MV-4-11 (cell line): ENCODE measurements at places on chromosomes 12 and 14.

DNA sequence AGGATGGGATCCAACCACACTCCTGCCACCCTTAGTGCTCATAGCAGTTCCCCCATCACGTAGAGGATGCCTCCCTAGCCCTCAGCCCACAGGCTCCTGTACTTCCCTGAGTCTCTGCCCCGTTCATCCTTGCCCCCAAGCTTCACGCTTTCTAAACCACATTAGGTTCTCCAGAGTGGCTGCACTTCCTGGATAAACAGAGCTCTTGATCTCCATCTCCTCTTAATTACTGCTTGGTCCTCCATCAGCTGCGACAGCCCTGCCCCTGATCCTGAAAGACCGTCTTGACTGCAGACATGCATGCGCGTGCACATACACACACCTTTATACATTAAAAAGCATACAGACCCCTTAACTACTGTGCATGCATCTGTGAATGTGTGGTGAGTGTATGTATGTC, 530.0 kb downstream of the BCL11B start:
- no peak for DNase-seq

DNA sequence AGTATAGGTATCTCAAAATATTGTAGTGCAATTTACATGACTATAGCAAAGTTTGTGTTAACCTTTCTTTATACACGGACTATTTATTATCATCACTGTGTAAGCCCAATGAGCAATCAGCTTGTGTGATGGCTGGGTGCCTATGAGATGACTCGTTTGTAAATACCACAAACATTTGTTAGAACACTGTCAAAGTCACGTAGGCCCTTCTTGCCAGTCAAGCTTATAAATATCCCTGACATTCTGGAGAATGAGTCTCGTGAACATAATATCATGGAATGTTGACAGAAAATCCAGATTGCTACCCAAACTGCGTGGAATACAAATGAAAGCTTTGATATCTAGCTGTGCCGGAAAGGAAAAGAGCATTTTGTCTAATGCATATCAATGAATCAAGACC, 648.3 kb upstream of the MDGA2 start:
- DNase-seq, result no peak

GRCh38 chr14:99191395-99192027, 80.5 kb downstream of the BCL11B start:
- DNase-seq, result no peak

DNA sequence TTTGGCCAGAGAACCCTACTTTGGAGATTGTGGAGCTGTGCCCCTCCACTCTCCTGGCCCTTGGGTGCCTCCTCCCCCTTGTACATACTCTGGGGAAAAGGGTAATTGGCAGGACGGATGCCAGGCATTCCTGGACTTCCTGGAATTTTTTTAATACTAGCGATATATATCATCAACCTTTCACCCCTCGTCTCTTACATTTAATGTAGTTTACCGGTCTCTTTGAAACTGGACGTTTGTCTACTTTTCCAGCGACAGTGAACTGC, 767 bp upstream of the CRY1 start:
- no peak for DNase-seq

DNA sequence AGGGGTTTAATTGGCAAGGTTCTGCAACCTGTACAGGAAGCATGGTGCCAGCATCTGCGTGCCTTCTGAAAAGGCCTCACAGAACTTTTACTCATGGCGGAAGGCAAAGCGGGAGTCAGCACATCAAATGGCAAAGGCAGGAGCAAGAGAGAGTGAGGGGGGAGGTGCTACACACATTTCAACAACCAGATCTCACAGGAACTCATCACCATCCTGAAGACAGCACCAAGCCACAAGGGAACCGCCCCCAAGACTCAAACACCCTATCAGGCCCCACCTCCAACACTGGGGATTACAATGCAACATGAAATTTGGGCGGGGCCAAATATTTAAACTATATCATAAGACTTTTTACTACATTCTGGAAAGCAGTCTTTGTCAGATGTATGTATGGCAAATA, 38.0 kb upstream of the FKBP4 start:
- DNase-seq, result no peak

- no peak for DNase-seq
These were observed 2.7 kb upstream of the SIVA1 start for GRCh38 chr14:104750056-104750752.

DNA sequence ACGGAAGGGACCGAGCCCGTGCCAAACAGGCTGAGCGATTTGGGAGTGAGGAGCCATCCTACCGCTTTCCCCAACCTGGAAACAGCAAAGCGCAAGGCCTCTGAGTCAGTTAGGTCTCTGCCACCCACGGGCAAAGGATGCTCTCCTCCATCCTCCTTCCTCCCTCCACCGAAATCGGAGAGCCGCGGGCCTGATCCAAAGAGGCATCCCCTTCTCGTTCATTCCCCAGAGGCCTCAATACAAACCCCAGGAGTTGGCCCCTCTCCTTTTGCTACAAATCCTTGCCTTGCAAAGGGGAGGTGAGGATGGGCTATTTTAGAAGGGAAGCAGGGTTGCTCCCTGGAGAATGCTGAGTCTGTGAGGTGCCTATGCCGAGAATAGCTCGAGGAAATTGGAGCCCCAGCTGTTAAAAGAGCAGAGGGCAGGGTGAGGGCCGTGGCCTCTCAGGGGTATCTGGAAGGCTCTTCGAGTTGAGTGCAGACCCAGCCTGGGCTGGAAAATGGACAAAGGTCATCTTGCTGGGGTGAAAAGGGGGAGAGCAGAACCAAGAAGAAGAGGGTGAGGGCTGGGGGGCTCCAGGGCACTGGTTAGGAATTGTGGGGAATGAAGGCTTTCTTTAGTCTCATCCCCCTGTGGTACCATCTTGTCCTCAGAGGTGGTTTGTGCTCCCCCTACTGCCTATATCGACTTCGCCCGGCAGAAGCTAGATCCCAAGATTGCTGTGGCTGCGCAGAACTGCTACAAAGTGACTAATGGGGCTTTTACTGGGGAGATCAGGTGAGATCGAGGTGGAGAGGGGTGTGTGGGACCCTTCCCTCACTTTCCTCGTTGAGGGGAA, 1.1 kb downstream of the TPI1 start:
- no peak for DNase-seq

DNA sequence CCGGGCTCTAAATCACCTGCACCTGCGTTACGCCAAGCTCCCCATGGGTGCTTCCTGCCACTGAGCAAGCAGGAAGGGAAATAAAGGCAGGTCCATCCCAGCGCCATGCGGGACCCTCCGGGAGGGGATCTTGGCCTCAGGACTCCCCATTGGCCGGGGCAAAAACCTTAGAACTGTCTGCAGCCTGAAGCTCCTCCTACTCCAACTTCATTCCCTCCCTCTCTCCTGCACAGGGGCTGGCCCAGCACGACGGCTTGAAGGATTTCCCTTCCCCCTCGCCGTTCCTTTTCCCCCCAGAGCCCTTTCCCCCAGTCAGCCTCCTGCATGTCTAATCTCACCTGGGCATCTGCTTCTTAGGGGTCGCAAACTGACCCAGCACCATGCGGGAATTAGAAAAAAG, 137.2 kb upstream of the NCOR2 start:
- DNase-seq, result no peak

DNA sequence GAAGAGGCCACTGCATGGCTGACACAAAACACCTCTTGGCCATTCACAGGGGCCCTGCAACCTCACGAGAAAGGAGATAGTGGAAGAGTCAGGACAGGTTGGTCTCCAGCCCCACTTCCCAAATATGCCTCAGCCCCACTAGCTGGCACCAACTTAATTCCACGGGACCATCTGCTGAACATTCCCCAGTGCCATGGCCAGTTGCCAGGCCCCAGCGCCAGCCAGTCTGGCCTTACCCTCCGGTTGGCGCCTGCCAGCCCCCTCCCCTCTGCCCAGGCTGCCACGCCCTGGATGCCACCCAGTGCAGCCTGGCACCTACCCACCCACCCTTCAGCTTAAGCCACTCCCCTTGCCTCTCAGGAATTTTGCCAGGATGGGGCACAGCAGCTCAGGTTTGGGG, 21.2 kb upstream of the HSPB8 start:
- no peak for DNase-seq

DNA sequence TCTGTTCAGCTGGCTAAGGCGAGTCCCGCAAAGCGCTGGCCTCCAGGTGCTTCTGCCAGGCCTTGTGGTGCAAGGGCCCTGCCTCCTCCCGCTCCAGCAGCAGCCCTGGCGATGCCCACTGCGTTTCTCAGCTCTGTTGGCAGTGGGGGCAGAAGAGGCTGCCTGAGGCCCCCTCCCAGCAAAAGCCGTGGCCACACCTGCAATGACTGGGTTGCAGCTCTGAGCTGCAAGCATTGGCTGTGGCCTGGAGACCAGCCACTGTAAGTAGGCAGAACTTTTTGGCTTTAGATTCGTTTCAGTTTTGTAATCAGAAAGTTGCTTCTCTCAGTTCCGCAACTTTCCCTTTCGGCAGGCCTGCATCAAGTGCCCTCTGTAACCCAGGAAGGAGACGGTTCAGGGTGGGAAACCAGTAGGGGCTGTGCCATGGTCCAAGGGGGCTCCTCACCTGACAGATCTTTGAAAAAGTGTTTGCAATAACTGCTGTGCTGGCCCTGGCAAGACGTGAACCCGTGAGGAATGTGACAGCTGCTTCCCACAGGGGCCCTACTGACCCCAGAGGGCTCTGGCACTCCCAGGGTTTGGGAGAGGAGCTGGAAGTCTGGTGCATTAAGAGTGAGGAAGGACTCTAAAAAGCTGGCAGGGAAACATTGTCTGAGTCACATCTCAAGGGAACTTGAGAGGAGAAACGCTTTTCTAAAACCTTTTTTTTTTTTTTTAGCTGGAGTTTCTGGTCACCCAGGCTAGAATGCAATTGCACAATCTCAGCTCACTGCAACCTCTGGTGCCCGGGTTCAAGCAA, 54.5 kb upstream of the MAX start:
- DNase-seq, result peak; percentile 94

DNA sequence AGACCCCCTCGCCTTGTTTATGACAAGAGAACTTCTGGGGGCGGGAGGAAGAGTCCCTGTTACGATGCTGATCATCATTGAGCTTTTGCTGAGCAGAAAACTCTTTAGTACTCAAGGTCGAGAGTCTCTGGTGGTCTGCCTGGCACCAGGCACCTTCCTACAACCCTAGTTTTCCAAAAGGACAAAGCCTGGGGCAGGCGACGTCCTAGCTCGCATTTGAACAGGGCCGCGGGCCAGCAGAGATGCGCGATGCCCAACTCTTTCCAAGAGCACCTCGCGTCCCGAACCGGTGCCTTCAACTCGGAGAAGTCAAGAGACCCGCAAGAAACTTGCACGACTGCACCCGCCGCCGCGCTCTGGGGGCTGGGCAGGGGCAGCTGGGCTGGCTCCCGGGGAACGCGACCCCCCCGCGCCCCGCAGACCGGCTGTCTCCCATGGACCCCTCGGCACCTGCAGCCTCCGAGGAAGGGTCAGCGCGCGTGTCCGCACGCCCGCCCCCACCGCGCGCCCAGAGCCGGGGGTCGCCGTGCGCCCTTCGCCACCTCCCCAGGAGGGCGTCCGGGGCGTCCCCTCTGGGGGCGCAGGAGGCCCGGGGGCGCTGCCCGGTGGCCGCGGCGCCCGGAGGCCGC, 377 bp upstream of the BCL7A start:
- DNase-seq, result no peak

DNA sequence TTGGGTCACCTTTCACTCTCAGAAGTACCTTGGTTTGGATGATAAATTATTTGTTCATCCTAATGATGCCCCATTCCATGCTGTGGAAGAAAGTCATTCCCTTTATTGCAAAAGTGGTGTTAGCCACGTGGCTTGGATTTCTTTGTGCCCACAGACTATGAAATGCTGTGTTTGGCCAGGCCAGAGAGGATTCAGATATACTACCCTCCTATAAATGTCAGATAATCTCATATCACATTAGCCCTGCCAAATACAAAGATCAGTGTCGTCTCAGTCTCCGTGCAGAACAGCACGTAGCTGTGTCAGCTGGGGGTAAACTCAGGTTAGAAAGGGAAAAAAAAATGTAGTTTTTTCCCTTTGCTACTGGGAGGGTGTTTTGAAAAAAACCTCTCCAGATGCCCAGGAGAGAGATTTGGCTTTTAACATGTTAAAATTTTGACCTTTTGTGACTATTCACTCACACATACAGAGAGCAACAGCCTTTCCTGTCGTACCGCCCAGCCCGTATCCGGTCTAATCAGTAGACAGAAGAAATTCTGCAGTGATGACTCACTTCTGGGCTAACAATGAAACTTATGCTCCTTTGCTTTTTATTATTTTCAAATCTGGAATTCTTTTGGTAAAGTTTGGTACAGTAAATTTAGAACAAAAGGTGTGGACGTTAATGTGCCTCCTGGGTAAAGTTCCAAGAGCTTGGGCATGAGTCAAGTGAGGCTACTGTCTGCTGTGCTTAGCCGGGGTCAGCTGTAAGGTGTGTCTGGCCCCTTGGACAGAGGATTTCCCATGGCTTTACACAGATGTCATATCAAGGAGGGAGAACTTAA, 8.5 kb upstream of the PTPRB start:
- no peak for DNase-seq

GRCh38 chr14:78238141-78238540, 68.0 kb downstream of the NRXN3 start:
- DNase-seq, result no peak

DNA sequence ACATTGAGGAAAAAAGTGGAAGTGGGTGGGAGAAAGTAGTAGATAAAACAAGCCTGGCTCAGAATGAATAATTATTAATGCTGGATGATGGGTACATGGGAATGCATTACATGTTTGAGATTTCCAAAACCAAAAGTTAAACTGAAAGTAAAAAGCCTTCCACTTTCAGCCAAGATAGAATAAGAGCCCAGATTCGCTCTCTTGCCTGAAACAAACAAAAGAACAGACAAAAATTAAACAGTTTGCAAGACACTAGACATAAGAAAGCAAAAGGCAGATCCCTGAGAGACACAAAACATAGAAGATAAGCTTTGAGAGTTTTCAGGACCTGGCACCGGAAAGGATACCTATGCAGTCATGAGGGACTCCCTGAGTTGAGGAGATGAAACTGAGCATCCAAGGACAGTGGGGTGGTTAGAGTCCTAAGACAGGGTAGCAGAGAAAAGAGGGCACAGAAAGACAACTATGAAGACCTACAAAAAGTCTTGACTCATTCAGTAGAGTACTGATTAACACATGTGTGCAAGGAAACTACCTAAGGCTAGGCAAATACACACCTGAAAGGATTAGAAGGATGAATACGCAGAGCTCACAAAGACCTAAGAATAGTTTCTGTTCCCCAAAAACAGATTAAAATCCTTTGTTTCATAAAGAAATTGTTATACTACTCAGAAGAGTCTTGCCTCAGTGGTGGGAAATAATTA, 54.1 kb downstream of the CEP83 start:
- DNase-seq, result no peak

- DNase-seq, result no peak
These were observed 59.5 kb downstream of the SLC4A8 start for GRCh38 chr12:51484119-51484518.

DNA sequence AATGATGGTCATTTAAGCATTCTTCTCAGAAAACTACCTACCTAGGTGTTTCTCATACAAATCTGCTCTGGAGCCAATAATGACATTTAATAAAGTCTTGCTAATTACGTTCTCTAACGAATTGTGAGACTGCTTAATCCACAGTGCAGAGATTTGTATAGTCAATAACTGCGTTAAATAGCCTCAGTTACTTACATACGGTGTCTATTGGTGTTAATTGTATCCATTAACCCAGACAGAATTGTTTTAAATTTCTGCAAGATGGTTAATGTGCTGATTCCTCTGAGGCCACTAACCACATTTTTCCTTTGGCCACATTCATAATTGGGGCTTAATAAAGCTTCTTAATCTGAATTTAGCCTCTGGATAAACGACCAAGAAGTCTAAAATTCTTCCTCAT, 171.7 kb downstream of the SLC41A2 start:
- DNase-seq, result no peak

- DNase-seq, result no peak
These were observed 1.5 kb downstream of the LHX5 start for GRCh38 chr12:113469949-113470743.

GRCh38 chr14:23661542-23661941, 25.4 kb downstream of the DHRS2 start:
- no peak for DNase-seq

- no peak for DNase-seq
These were observed 660.9 kb downstream of the C12orf50 start for GRCh38 chr12:87368259-87368658.
